Stimulated activated naive CD8-positive, alpha-beta T cell treated with anti-CD3 and anti-CD28 coated beads, Interleukin-15, amount 100 ng/mL, for 72 hours (primary cell): ENCODE measurements at places on chromosomes 11 and 22.

DNA sequence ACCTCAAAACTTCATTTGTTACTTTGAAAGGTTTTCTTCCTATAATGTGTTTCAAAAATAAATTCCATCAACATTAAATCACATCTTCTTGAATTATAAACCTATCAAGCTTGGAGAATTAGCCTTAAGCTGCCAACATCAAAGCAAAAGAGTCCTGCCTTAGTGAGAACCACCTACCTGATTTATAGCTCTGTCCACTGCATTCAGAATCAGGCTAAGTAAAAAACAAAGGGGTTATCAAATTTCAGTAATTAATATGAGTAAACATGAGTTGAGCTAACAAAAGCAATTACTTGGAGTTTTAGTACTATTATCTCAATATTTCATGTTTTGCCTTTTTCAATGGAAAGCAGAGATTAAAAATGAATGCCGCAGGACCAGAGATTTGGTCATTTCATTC is 73.9 kb downstream of the CADM1 start:
- DNase-seq: no peak

GRCh38 chr11:47003180-47003877 is 66.8 kb downstream of the CSTPP1 start:
- peak; percentile 2 for DNase-seq

- DNase-seq: no peak
These were observed 102.6 kb downstream of the CSNK2A3 start for GRCh38 chr11:11250470-11250869.

- DNase-seq: no peak
These were observed 251.8 kb downstream of the TENM4 start for GRCh38 chr11:79189055-79189454.

DNA sequence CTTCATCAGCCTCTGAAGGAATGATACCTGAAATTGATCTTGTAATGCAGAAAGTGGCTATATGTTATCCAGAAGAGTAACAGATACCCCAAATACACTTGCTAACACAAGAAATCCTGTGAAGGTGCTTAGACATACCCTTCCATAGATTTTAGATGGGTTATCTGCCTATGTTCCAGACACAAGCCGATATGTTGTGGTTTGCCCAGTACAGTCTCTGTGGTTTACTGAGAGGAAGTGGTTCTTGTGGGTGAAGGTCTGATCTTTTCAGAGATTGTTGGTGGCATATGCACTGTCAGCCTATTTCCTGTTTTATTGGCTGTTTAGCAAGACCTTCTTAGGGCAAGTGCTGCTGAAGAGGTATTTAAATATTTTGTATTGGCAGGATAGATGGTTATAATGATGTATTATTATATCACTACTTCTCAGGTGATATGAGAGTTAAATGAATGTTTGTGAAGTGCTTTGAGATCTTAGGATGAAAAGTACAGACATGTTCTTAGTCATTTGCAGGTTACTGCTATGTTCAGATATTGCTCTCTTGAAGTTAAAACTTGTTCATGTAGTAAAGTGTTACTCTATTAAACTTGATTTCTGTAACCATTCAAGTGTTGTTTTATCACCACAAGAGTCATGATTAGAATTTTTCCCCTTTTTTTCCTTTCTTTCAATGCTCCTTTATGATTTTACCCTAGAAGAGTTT is 8.2 kb downstream of the ARHGEF12 start:
- DNase-seq: peak; percentile 65

GRCh38 chr22:17267661-17268330 is 48.6 kb upstream of the ADA2 start:
- no peak for DNase-seq

DNA sequence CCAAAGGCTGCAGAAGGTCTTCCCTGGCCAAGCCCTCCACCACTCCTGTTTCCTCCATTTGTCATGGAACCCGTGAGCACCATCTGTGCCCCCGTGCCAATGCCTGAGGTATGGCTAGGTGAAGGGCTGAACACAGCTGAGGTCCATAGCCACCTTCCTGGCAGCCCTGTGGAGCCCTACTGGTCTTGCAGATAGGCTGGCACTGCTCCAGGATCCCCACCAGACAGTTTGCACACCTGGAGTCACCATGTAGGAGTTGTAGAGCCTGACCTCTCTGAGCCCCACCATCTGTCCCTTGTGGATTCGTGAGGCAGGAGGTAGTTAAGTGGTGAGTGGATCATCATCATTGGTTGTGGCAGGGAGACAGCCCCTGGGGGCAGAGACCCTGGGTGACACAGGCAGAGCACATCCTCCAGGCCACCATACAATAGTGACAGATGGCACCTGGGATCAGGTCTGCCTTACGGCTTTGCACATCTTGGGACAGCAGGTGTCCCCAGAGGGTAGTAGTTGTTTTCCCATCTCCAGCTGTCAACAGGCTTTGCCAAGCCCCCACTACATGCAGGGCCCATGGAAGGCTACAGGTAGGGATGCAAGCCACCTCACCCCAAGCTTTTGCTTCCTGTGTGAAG is 52.5 kb upstream of the SUSD2 start:
- DNase-seq: no peak

DNA sequence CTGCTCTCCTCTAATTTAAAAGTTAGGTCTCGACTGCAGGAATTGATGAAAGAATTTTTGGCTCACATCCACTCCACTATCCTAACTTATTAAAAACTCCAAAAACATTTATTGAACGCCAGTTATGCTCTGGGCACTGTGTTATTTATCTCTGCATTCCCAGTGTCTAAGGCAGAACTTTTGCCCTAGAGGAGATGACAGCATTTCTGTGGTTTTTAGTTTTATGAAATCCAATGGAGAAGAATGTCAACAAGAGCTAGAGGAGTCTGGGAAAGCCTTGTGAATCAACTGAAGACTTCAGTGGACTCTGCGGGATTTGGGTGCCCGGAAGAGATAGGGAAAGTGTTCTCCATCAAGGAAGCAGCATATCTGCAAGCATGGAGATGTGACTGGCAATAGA is 217.0 kb upstream of the PGR start:
- DNase-seq: no peak

- DNase-seq: no peak
These were observed 106.3 kb upstream of the TEAD1 start for GRCh38 chr11:12567746-12568460.

GRCh38 chr22:27212102-27212501 is 554.7 kb downstream of the MIAT start:
- DNase-seq: no peak

DNA sequence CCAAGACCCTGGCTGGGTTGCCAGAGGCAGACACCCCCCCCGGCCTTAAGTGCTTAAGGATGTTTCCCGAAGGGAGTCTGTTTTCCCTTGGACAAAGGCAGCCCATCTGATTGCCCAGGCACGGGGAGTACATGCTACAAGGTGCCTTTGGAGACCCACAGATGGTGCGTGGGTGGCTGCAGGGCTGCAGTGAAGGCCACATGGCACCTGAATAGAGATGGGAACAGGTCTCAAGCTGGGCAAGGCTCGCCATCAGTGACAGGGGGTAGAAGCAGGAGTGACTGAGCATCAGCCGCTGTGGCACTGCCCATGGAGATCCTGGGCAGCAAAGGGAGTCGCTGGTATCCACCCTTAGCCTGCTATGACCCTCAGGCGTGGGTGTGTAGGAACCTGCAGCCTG is 2.4 kb downstream of the RTL6 start:
- no peak for DNase-seq

GRCh38 chr11:16448123-16448717 is 91.9 kb upstream of the SOX6 start:
- no peak for DNase-seq

DNA sequence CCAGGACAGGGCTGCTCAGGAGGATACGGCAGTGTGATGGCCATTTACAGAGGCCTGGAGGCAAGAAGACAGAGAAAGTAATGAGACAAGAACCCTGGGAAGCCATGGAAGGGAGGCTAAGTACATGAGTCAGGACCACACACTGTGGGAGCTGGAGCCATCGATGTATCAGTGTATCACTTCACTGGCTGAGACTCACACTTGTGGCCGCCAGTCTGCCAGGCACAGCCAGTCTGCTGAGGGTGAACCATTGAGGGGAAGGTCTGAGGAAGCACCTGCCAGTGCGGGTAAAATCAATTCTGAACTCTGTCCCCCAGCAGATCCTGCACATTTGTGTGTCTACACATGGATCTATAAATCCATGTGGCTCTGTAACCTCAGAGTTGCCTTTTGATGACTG is 195.6 kb downstream of the GRIK4 start:
- no peak for DNase-seq

GRCh38 chr11:55942785-55943392 is 6.7 kb upstream of the OR5I1 start:
- no peak for DNase-seq

GRCh38 chr11:41921746-41922390 is 462.4 kb upstream of the LRRC4C start:
- DNase-seq: no peak

GRCh38 chr11:23974051-23974450 is 522.8 kb upstream of the LUZP2 start:
- no peak for DNase-seq

DNA sequence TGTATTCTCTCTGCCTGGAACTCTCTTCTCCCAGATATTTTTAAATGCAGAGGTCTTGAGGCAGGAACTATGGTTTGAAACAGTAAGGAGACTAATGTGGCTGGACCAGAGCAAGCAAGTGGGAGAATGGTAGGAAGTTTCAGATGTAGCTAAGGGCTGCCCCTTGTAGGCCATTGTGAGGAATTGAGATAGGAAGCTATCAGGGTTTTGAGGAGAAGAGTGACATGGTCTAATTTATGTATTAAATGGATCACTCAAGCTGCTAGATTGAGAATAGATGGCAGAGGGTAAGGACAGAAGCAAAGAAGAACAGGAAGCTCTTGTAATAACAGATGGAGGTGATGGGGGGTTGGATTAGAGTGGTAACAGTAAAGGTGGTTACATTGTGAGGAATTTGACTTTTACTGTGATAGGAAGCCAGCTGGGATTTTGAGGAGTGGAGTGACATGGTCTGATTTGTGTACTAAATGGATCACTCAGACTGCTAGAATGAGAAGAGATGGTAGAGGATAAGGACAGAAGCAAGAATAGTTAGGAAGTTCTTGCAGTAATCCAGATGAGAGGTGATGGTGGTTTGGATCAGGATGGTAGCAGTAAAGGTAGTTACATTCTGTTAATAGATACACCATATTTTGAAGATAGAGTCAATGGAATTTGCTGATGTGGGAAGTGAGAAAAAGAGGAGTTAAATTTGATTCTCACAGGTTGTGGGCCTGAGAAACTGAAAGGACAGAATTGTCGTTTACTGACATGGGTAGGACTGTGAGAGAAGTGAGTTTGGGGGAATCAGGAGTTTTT is 63.0 kb downstream of the HIPK3 start:
- DNase-seq: no peak

DNA sequence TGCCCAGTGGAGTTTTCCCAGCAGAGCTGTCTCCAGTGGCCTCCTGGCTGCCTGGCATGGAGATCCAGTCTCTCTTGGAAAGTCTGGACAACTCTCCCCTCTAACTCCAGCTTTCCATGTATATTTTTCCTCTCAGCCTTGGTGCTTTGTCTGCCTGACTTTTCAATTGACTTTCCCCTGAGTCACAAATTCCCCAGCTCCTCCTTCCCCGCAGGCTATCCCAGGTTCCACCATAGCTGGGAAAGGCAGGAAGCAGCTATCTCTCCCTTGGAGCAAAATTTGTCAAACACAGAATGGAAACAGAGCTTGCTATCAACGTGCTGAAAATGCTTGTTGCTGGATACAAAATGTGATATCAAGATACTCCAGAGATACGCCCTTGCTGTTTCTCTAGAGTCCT is 384.8 kb downstream of the TMEM135 start:
- DNase-seq: no peak

- no peak for DNase-seq
These were observed 194.4 kb upstream of the PGR start for GRCh38 chr11:101323997-101324396.

DNA sequence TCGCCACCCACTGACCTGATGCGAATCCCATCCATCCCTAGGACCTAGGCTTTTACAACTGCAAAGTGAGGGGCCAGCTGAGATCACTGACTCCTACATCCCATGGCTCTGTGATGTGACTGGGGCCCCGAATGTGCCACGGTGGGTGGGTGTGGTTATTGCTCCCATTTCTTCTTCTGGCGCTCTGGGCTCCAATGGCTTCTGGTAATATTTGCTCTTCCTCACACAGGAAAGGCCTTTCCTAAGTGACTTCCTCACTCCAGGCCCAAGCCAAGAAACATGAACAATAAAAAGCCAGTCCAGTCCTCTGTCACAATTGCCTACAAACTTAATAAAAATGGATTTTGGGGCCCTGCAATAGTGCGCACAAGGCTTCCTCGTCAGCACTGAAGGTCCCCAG is 78.1 kb downstream of the GALNT18 start:
- DNase-seq: no peak
